ENCODE measurements at places on chromosomes 16 and 17.

GRCh38 chr16:51148678-51149228, 2.3 kb downstream of the SALL1 start:
- DNase-seq, result no peak

GRCh38 chr17:77058016-77058415, 82.8 kb upstream of the SEC14L1 start:
- no peak for DNase-seq

GRCh38 chr17:75524269-75524969, 1.1 kb upstream of the LLGL2 start:
- DNase-seq, result no peak

- DNase-seq, result no peak
These were observed 382.3 kb upstream of the EEF2KMT start for GRCh38 chr16:5479926-5480325.

- no peak for DNase-seq
These were observed 833.2 kb upstream of the RBFOX1 start for GRCh38 chr16:6499413-6499812.

GRCh38 chr17:14395255-14395654, 94.4 kb downstream of the HS3ST3B1 start:
- DNase-seq, result no peak

- no peak for DNase-seq
These were observed 18.8 kb downstream of the SIAH1 start for GRCh38 chr16:48366165-48367093.

All from hypothalamus (tissue), 51 donors.